ENCODE measurements at places on chromosomes 4 and X.

GRCh38 chr4:183471946-183472708 is 27.7 kb downstream of the CDKN2AIP start:
- DNase-seq = peak; percentile 74

DNA sequence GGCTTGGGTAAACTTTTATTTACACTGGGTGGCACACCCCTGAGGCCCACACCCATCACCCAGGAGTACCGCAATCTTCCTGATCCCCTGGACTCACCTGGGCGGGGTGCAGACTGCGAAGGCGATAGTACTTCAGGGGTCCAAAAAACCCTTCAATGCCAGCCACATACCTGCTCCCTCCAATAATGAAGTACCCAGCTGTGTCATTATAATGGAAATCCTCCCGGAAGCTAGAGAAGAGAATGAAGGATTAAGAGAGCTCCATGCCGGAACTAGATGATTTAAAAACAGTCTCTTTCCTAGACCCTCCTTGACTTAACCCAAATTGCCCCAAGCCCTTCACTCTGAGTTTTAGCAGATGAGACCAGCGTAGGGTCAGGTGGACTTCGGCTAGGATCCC is 40.9 kb downstream of the SEL1L3 start:
- DNase-seq = no peak

- no peak for DNase-seq
These were observed 144.7 kb upstream of the HHIP start for GRCh38 chr4:144501231-144501780.

- no peak for DNase-seq
These were observed 193.2 kb upstream of the KLF3 start for GRCh38 chr4:38470735-38471262.

- DNase-seq = no peak
These were observed 69.9 kb upstream of the NRK start for GRCh38 chrX:105752338-105752956.

- DNase-seq = no peak
These were observed 420.3 kb downstream of the MAPK10 start for GRCh38 chr4:85939595-85939994.

- no peak for DNase-seq
These were observed 238.0 kb upstream of the PITX2 start for GRCh38 chr4:110860901-110861300.

GRCh38 chr4:2712261-2712842 is 43.8 kb downstream of the TNIP2 start:
- DNase-seq = peak; percentile 10

GRCh38 chrX:55451626-55451989 is 319 bp upstream of the MAGEH1 start:
- no peak for DNase-seq

GRCh38 chrX:105876658-105877057 is 54.3 kb downstream of the NRK start:
- DNase-seq = peak; percentile 12

- DNase-seq = no peak
These were observed 79.2 kb upstream of the ATOH1 start for GRCh38 chr4:93749292-93749761.

DNA sequence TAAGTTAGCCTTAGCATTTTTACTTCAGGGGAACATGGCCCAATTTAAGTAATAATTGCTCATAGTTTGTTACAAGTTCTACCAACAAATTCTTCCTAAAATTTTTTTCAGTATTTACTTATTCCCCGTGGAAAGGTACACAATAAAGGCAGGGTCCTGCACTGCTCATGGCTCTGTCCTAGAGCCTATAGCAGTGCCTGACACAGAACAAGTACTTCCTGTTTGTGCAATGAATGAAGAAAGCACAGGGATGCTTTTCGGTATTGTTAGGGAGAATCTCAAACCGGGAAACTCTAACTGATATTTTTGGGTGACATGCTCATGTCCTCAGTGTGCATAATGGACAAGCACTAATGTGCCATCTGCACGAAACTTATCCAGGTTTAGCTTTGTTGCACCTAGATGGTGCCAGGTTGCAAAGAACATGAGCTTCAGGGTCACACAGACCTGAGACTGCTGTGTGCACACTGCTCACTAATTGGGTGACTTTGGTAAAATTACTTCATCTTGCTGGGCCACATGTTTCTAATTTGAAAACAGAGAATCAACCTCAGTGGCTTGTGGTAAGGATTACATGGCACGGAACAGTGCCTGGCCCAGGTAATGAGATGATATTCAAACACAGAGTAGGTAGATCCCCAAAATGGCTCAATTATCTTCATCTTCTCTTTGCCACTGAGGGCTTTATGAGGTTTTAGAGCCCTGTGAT is 175.8 kb upstream of the NPY2R start:
- no peak for DNase-seq

DNA sequence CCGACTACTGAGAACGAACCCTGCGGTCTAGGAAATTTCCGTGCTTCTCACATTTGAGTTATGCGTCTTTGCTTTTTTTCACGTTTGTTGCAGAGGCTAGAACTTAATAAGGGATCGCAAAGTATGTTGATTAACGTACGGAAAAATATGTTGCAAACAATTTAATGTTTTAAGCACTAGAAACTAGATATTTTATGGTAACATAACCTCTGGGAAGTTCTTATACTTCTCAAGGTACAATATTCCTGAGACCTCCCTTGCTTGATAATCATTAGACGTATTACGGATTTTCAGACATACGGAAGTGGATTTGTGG is 639 bp upstream of the PRDM5 start:
- no peak for DNase-seq

- DNase-seq = peak; percentile 55
These were observed 79.3 kb downstream of the NHSL2 start for GRCh38 chrX:71989768-71990426.

GRCh38 chr4:99763635-99764101 is 53.0 kb upstream of the DAPP1 start:
- DNase-seq = peak; percentile 95

DNA sequence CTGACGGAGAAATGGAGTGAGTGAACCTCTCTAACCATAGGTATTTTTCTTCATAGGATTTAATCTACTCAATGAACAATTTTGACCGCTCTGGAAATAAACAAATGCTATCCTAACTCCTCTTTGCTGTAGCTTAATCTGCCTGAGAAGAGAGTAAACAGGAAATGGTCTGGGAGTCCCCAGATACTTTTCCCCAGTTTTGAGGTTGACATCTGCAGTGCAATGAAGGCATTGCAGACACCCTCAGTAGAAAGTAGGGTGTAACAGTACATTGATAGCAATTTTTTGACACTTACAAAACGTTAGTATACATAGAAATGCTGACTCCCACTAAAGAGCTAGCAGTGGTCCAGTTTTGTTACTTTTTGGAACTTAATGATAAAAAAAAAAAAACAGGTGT is 495.9 kb upstream of the FAM241A start:
- DNase-seq = no peak

DNA sequence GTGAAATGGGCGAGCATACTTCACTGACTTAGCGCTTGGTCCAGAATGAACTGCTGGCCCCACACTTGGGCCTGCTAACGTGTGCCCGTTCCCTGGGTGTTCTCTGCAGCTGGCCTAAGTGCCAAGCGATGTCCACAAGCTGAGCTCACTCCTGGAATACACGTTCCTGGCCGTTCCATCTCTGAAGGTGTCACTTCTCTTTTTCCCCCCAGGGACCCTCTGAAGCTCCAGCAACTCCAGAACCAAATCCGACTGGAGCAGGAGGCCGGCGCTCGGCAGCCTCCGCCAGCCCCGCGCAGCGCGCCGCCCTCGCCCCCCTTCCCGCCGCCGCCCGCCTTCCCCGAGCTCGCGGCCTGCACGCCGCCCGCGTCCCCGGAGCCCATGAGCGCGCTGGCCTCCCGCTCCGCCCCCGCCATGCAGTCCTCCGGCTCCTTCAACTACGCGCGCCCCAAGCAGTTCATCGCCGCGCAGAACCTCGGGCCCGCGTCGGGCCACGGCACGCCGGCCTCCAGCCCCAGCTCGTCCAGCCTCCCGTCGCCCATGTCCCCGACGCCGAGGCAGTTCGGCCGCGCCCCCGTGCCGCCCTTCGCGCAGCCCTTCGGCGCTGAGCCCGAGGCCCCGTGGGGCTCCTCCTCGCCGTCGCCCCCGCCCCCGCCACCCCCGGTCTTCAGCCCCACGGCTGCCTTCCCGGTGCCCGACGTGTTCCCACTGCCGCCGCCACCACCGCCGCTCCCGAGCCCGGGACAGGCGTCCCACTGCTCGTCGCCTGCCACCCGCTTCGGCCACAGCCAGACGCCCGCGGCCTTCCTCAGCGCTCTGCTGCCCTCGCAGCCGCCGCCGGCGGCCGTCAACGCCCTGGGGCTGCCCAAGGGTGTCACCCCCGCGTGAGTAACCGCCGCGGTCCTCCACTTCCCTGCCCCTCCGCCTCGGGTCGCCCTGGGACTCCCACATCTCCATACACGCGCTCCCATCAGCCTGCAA is 132.3 kb downstream of the CBR4 start:
- no peak for DNase-seq

DNA sequence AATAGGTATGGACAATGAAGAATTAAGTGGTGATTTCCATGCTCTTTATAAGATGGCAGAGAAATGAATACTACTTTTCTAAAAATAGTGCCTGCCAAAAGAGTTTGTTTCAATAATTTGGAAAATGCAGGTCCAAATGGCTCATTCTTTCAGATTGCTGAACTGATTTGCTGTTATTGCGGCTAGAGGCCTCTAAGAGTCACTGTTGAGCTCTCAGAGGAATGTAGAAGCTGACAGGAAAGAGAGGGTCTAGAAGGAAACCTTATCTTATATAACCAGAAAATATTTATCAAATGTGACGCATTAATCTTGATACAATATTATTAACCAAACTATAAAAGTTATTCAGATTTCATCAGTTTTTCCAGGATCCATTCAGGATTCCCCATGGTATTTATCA is 65.7 kb upstream of the PAGE1 start:
- DNase-seq = no peak

GRCh38 chr4:170758988-170759387 is 669.2 kb upstream of the AADAT start:
- no peak for DNase-seq

GRCh38 chrX:15953801-15954200 is 99.2 kb upstream of the AP1S2 start:
- no peak for DNase-seq

DNA sequence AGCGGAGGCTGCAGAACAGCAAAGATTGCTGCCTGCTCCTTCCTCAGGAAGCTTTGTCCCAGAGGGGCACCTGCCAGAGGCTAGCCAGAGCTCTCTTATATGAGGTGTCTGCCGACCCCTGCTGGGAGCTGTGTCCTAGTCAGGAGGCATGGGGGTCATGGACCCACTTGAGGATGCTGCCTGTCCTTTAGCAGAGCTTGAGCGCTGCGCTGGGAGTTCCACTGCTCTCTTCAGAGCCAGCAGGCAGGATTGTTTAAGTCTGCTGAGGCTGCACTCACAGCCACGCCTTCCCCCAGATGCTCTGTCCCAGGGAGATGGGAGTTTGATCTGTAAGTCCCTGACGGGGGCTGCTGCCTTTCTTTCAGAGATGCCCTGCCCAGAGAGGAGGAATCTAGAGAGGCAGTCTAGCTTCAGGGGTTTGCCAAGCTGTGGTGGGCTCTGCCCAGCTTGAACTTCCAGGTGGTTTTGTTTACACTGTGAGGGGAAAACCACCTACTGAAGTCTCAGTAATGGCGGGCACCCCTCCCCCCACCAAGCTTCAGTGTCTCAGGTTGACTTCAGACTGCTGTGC is 10.9 kb downstream of the DCK start:
- DNase-seq = no peak

DNA sequence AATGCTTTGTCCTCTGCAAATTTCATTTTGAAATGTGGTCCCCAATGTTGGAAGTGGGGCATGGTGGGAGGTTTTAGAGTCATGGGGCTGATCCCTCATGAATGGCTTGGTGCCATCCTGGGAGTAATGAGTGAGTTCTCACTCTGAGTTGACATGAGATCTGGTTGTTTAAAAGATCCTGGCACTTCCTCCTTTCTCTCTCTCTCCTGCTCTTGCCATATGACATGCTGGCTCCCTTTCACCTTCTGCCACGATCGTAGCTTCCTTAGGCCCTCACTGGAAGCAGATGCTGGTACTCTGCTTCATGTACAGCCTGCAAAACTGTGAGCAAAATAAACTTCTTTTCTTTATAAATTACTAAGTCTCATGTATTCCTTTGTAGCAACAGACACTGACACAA is 262.0 kb downstream of the IL15 start:
- no peak for DNase-seq

DNA sequence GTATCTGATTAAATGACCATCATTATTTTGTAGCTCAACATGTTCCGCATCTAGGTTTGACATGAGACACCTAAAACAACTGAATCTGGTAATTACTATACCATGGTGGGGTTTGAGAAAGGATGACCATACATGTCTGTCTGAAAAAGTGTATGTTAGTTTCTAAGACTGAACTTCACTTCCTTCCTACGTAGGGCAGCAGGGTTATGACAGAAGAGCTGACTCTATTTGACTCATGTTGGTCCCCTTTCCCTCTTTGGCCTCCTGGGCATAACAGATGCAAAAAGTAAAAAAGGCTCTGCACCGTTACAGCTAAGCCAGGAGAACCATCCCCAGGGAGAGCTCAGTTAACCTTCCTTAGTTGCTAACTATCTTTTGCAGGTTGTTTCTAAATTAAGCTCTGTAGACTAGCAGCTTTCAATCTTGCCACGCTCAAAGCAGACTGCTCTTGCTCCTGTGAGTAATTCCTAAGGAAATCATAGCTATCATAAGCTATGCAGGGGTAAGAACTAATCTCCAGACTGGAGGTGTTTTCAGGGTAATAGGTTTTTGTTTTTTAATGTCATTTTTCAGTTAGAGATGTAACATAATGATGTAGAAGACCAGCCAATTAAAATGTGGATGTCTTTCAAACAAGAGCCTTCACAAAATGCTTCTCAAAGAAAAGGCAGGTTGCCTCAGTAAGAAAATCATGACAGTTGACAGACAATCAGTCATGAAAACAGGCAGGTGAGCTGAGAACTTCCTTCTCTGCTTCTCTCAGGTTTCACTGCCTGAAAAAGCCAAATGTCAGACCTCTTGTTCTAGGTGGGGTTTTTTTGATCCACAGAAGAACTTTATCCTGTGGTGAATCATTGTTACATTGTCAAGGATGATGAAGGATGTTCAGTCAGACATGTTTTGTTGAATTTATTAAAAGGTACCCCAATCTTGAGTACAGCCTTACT is 66.9 kb upstream of the DAPP1 start:
- DNase-seq = no peak

GRCh38 chr4:140266958-140267568 is 106.4 kb upstream of the SCOC start:
- peak; percentile 84 for DNase-seq

Data from astrocyte of the spinal cord (primary cell).